ENCODE measurements at places on chromosomes 2 and 18.
A peak's percentile ranks its signal among the peaks of the same experiment; 100 is the strongest.

- no peak for DNase-seq
These were observed 11.4 kb downstream of the OSGEPL1 start for GRCh38 chr2:189751080-189751658.

DNA sequence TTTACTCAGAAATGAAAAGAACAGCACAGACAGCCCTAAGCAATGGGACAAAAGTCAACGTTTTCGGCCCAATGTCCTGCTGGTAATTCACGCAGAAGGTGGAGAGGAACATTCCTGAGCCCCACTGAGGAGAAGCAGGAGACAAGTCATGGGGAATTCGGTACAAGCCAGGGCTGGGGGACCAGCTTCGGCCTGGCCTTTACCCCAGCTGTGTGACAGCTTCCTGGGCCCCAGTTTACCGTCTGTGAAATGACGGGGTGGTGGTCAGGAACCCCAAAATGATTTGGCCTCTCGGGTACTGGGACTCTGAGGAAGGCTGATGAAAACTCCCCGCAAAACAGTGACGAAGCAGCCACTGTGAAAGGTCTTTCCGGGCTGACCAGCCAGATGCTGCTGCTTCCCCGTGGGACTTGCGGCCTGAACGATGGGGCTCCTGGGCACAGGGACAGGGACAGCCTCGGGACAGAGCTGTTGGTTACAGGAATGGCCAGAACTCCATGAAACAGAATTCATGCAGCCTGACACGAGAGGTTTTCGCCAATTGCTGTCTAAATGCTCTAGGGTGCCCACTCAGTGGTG is 21.6 kb downstream of the KIF1A start:
- DNase-seq = no peak

GRCh38 chr18:54392543-54393023 is 34.9 kb downstream of the C18orf54 start:
- DNase-seq = no peak

DNA sequence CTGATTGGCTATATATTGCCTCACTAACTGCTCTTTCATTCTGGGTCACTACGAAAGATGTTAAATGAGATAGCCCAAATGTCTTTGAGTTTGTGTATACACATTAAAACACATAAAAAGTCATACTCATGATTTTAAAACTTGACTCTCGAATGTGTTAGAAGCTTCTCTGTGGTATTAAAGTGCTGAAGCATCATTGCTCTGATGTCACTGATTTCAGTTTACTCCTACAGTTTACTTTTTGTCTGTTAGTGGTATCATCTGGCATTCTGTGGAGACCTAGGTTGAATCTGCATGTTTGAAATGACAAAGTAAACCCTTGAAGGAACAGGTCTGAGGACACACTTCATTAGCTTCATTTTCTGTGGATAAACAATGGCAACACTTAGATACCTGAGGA is 10.7 kb downstream of the NT5DC4 start:
- DNase-seq = no peak

DNA sequence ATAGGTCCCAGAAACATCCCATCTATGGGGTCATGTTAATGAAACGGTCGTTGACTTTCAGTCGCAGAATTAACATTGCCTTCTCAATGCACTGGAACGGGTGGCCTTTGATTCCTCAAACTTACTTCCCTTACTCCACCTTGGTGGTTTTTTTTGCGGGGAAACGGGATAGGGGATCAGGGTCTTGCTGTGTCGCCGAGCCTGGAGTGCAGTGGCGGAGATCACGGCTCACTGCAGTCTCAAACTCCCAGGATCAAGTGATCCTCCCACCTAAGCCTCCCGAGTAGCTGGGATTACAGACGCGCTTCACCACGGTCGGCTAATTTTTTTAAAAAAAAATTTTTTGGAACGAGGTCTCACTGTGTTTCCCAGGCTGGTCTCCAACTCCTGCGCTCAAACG is 754 bp downstream of the ATG16L1 start:
- no peak for DNase-seq

DNA sequence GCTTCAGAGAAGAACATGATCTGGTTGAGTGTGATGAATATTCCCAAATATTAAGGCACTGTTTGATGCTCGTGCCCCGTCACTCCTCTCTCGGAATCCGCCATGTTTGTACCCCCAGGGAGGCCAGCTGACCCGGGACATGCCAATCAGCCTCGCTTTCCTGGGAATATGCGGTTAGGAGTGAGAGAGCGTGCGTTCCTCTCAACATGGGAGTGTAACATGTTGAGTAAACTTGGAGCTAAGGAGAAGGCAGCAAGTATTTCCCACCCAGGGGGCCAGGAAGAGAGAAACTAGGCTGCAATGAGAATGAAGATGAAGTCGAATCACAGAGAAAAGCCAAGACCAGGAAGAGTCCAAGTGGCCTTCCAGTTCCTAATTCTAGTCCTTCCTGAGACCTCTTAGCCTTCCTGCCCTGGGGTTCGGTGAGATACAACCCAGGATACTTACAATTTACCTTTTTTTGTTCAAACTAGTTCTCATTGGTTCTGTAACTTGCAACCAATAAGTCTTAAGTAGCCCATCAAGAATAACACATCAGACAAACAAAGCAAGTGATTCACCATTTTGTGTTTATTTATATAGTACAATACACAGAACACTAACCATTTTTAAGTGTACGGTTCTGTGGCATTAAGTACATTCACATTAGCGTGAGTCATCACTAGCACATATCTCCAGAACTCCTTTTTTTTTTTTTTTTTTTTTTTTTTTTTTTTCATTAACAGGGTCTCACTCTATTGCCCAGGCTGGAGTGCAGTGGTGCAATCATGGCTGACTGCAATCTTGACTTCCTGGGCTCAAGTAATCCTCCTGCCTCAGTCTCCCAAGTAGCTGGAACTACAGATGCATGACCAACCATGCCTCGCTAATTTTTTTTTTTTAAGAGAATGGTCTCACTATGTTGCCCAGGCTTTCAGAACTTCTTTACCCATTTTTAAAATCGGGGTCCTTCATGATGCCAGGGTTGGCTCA is 36.4 kb upstream of the SLC1A4 start:
- no peak for DNase-seq

GRCh38 chr2:186544255-186544675 is 45.6 kb upstream of the ITGAV start:
- no peak for DNase-seq

DNA sequence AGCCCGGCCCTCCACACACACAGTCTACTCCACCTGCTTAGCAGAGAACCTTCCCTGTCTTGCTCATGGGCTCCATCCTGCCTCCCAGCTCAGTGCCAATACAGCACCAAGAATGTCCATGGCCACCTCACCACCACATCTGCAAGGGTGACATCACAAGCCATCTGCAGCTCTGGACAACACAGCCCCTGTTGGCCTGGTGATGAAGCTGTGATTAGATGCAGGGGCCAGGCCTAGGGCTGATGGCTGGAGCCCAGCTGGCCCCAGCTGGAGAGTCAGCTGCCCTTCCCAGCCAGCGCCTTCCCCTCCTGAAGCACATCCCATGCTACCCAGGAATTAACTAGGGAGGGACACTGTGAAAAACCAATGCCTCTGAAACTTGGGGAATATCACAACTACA is 91.1 kb downstream of the TTC32 start:
- DNase-seq = no peak

- DNase-seq = no peak
These were observed 108.8 kb downstream of the SLC4A3 start for GRCh38 chr2:219736209-219736608.

DNA sequence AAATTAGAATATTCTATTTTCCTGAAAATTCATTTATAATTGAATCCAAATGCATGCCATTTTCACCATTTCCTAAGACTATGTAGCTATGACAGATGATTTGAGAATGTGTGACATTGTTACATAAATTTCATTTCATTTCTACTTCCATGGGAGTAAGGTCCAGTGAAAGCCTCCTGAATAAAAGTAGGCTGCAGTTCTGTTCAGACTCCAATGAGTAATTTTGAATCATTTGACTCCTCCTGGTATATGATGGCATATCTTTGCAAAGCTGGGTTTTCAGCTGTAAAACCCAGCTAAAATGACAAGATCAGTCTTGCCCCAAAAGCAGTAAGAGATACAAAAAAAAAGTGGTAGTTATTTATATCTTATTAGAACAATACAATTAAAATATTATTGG is 101.0 kb upstream of the DNAJC10 start:
- DNase-seq = no peak

- no peak for DNase-seq
These were observed 56.0 kb downstream of the CDH2 start for GRCh38 chr18:28120828-28121515.

- peak; percentile 20 for DNase-seq
These were observed 46.7 kb upstream of the B3GNT7 start for GRCh38 chr2:231348704-231349373.

- DNase-seq = no peak
These were observed 21.5 kb downstream of the DYSF start for GRCh38 chr2:71474744-71475397.

DNA sequence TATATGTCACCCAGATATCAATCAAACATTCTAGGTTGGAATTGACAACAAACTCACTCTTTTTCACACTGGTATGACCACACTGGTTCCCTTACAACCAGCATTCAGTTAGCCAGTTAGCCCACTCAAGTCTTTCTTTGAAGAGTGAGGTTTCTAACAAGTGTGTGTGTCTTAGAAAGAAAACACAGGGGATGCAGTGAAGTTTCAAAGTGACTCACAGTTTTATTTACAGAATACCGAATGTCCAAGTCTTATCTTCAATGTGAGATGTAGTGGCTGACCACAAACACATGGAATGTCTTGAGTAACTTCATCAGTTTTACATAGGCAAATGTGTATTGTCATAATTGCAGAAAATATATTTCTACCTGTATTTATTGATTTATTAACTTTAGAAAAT is 274.7 kb upstream of the HNMT start:
- no peak for DNase-seq

GRCh38 chr2:112433932-112434730 is 686 bp upstream of the RGPD8 start:
- no peak for DNase-seq

GRCh38 chr2:27715318-27716210 is 51.9 kb downstream of the SLC4A1AP start:
- DNase-seq = peak; percentile 27

DNA sequence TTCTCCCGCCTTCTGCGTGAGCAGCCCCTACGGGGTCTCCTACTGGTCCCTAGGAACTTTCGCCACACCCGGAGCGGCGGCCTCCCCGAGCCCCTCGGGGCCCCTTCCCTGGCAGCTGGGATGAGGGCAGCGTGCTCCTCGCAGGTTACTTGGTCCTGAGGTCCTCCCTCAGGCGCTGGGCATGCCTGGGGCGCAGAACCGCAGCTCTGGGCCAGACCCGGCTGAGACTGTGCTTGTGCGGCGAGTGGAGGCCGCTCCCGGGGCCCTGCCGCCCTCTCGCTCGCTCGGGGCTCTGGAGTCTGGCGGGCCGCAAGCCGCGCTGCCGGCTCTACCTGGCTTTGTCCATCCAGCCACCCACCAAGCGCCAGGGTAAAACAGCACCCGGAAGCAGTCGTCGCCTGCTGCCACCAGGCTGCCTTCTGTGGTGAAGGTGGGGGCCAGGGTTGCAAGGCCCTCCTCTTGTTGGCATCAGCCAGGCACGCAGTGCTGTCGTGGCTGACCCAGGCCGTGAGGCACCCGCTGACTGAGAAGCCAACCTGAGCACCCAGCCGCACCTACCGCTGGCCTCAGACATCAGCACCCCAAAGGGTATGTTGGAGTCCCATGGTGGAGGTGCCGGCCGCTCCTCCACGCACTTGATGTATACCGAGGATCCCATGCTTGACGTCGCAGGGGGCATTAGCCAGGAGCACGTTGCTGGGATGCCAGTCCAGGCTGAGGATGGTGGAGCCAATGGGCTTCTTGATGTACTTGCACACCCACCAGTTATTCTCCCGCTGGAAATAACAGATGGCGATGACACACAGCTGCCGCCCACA is 46.1 kb upstream of the PTH2R start:
- peak; percentile 27 for DNase-seq

GRCh38 chr2:42844901-42845821 is 52.8 kb upstream of the HAAO start:
- DNase-seq = no peak

GRCh38 chr2:189500456-189501160 is 59.3 kb downstream of the WDR75 start:
- DNase-seq = no peak

- DNase-seq = no peak
These were observed 560 bp upstream of the DUSP2 start for GRCh38 chr2:96145848-96146152.

- DNase-seq = no peak
These were observed 258.1 kb downstream of the LNPK start for GRCh38 chr2:175744000-175744399.

- no peak for DNase-seq
These were observed 4.1 kb upstream of the MAT2A start for GRCh38 chr2:85534881-85535280.

- no peak for DNase-seq
These were observed 207.2 kb upstream of the SETBP1 start for GRCh38 chr18:44473394-44474066.

DNA sequence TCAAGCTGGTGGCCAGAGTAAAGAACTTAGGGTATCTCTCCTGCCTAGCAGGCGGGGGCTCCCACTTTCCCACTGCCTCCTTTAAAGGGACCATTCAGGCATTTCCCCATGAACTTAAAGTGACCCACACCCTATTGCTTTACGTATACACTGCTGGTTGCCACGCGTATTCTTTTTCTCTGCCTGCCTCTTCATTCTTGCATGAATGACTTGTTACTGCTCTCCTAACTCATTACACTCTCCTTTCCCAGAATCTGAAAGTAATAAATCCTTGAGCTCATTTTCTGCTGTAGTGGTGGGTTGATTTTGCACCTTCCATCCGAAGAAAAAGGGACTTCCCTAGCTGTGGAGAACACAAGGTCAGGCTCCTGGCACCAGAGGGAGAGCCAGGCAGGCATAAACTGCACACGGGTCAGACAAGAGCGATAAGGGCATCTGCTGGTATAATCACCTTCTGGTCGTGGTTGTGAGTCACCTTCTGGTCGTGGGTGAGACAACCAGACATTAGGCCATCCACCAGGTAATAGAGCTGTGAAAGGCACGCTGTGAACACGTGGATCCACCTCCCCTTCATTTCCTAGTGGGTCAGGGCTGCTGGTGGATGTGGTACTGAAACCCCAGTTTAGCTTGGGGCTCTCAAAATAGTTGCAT is 950.3 kb downstream of the SOCS6 start:
- DNase-seq = no peak

DNA sequence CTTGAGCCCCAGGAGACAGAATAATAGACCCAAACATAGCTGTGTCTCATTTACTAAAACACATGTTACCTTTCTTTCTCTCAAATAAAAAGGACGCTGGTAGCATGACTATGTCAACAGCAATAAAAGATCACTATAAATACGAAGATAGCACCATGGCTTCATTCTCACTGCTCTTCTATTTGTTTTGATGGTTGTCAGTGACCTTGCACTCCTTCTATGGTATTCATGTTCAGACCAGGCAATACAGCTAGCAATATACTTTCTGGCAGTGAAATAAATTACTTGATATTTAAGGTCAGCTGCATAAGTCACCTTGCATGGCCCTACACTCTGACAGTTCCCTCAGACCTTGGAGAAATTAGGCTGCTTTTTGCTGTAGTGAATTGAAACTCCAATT is 263.2 kb upstream of the CDH7 start:
- no peak for DNase-seq

DNA sequence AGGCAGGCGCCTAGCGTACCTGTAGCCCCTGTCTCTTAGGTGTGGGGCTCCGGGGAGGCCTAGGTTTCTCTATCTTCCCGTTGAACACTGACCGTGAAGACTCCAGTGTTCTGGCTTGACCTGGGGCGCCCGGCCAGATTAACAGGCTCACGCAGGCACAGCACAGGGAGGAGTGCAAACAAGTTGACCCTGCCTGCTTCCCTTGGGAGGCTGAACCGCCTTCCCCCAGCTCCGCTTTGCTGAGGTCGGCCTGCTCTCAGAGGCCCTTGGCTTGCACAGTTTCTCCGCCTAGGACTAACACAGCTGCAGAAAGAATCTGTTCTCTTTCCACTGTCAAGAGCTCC is 567 bp downstream of the PCYOX1 start:
- DNase-seq = peak; percentile 59

Data from occipital lobe (tissue), 3 donors.